ENCODE measurements at places on chromosomes 3 and 15. TPM values are rescaled to one million over a fixed set of nuclear protein-coding genes. Genes with fewer than 3 reads are reported as not detected.

Gene MEIS2
- 28.7 TPM for total RNA-seq

DNA sequence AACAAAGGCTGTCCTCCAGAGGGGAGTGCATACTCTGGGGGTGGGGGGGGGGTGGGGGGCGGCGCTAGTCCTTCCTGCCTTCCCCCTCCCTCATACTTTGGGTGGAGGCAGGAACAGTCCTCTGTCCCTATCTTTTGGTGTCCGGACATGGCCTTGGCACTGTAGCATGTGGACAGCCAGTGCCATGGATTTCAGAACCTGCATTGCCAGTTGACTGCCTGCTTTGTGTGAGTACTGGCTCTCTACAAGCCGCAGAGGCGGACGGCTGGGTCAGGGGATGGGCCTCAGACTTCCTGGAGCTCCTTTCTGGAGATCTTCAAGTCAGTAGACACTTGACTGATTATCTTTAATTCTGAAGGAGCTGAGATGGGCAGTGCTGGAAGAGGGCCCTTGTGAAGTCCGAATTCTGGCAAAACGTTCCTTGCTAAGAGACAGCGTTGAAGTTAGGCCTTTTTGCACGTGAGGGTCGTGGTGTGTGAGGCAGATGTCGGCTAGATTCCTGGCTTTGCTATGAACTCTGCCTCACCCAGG is 2.5 kb downstream of the CLDN11 start:
- DNase-seq: no peak

Gene UBR1
- 22.3 TPM for total RNA-seq

Gene MFSD1
- 16.9 TPM for total RNA-seq

- no peak for DNase-seq
These were observed 364.0 kb upstream of the RBMS3 start for GRCh38 chr3:28916713-28917499.

DNA sequence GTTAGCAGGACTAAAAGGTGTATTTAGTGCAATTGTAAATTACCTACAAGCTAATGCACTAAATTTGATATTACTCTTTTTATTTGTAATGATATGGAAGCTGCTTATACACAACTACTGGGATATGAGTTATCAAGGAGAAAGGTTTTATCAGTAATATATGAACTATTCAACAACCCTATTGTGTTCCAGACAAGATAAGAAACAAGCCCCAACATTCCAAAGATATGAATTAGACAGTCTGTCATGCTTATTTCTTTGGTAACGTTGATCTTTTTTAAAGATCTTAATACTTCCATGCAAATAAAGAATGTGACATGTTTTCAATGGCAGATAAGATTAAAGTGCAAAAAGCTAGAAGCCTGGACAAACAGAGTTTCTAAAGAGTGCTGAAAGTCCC is 314.0 kb upstream of the THBS1 start:
- no peak for DNase-seq

DNA sequence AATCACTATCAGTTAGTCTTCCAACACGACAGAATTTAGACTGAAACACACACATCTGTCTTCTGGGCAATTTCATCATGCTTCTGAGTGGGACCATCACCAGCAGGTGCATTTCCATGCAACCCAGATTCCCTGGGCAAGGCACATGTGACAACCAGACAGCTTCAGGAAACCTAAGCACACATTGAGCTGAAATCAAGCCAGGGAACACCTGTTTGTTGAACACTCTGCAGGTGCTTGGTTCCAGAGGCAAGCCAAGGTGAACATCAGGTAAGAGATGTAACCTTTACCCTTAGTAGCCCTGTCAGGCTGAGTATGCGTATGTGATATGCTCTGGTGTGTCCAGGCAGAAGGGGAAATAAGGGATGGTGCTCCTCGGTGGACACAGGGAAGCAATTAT is 3.3 kb upstream of the PSMD2 start:
- no peak for DNase-seq

DNA sequence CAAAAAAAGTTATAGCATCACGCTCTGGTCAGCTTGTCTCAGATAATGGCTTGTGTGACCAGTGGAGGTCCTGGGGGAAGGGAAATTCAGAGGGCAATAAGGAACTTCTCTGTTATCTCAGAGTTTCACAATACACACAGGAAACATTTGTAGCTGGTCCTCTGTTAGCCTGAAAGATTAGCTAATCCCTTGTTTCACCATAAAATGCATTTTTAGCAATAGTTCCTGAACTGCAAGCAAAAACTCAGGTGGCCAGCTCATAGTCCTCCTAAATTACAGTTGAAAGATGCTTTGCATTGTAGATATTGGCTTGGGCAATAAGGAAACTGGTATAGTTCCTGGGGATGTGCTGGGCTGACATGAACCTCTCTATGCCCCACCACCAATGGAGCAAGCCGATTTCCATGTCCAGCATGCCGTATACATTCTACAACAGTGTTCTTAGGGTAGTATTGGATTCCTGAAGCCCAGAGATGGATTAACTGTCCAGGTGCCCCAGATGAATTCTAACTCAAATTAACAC is 141.5 kb upstream of the TBL1XR1 start:
- DNase-seq: peak; percentile 72

Gene CCDC33
- total RNA-seq: not detected

DNA sequence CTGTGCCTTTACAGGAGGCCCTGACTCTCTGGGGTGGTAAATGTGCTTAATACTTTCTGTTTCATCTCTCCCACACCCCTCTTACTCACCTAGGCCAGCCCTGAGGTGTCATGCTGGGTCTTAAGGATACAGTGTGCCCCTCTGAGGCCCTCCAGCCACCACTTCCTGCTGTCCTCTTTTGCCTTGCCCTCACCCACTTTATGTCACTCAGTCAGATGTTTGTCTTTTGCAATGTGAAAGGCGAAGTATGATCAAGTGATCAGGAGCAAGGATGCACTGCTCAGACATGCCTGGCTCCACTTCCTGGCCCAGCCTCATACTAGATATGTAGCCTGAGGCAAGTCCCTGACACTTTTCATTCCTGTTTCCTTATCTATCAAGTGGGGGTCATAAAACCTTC is 339.0 kb upstream of the NR2E3 start:
- peak; percentile 4 for DNase-seq

- no peak for DNase-seq
These were observed 8.1 kb upstream of the POC1A start for GRCh38 chr3:52162250-52162872.

Gene DOCK3
- total RNA-seq: 0.09 TPM

Gene FRG2C
- not detected for total RNA-seq

Measured in Caco-2 (cell line).